Tibial artery (tissue), 4 donors: ENCODE measurements at places on chromosomes 7 and 10.
A peak's percentile ranks its signal among the peaks of the same experiment; 100 is the strongest.

DNA sequence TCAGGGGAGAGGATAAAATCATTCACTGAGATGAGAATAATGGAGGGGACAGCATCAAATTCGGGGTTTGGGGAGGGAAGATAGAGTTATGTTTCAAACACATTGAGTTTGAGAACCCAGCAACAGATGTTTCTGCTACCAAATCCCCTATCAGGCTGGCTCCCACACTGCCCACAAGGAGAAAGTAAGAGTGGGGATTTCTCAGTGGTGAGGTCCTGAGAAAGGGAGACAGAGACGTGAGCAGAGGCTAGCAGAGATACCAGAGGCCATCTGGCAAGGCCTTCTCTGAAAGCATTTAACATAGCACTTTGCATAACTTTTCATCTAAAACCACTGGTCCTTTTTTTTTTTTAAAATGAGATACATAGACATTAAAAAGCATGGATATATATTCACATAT, 7.8 kb upstream of the SLF2 start:
- no peak for DNase-seq

DNA sequence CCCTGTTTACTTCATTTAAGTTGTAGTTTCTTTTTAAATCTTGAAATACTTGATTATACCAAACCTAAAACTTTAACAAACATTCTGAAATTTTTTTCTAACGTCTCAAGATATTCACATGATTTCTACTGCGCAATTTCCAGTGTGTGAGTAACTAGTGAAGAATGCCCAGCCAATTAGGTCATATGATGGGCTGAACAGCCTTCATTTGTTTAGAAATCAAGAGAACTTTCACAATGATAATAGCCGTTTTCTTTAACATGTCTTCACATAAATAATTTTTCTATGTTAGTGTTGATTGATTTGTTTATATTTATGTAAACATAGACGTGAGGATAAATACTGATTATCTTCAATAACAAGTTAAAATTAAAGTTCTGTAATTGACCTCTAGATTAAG, 21.8 kb downstream of the STAM start:
- peak; percentile 38 for DNase-seq

- DNase-seq: peak; percentile 59
Observed at GRCh38 chr7:156111-157007, 36.0 kb upstream of the FAM20C start.

DNA sequence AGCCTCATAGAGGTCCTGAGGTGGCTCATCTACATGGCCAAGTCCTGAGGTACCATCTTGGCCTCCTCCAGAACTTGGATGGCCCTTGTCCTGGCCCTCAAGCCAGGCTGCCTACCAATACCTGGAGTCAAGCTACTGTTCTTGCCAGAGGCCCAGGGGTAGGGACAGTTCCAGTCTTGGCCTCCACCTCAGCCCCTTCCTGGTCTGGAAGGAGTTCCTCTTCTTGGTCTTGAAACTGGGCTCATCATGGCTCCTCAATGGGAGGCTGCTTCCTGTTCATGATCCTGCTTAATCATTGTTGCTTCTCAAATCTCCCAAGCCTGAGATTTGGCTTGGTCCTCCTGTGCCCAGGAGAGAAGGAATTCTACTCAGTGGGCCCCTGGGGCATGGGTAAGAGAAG, 3.9 kb downstream of the HPS6 start:
- DNase-seq: no peak

- DNase-seq: no peak
Observed at GRCh38 chr10:71299071-71299785, 19.8 kb upstream of the SLC29A3 start.
